ENCODE measurements at places on chromosomes 12 and 14.

GRCh38 chr12:30694412-30695198 is 1.1 kb downstream of the IPO8 start:
- peak; percentile 25 for DNase-seq

- peak; percentile 70 for DNase-seq
These were observed 2.5 kb downstream of the USP44 start for GRCh38 chr12:95548539-95549391.

- no peak for DNase-seq
These were observed 42.4 kb downstream of the MDM2 start for GRCh38 chr12:68850390-68850789.

- no peak for DNase-seq
These were observed 24.2 kb upstream of the MMP17 start for GRCh38 chr12:131803961-131804521.

GRCh38 chr14:103022002-103022684 is 35.2 kb downstream of the CDC42BPB start:
- DNase-seq = no peak

- DNase-seq = no peak
These were observed 6.1 kb downstream of the ASB8 start for GRCh38 chr12:48151103-48151771.

DNA sequence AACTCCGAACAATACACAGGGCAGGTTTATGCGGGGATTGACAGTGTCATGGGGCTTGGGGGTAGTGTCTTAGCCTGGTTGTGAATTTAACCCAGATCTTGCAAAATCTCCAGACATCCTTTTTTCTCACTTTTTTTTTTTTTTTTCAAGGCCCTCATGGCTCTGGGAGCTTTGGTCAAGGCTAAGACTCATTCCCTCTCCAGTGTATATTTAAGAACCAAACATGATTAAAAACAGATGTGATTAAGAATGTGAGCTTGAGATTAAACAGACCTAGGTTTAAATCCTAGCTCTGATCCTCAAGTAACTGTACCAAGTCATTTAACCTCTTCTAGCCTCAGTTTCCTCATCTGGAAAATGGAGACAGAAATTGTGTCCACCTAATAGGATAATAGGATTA is 151.7 kb upstream of the FUT8 start:
- DNase-seq = no peak

- DNase-seq = peak; percentile 50
These were observed 304.8 kb upstream of the OR4E1 start for GRCh38 chr14:21978184-21978998.

DNA sequence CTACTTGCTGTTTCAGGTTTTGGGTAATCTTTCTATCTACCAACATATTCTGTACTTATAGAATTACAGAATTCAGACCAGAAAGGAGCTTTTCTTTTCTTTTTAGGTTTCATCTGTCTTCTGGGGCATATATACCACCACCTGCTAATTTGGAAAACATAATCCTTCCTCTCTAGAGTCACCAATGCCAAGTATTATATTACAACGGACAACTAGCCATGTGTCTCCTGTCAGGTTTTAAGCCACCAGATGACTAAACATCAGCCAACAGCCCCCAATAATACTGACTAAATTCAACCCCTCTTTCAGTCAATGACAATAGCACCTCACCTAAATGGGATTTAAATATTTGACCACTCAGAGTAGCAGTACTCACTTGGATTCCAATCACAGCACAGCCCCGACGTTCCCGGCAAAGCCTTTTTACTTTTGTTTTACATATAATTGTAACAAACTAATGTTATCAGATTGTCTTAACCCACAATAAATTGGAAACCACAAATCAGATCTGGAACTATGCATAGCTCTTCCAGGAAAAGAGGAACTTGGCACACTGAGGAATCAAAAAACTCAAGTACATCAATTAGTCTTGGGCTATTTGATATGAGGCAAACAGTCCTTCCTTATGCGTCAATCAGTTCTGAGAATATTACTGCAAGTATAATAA is 13.5 kb downstream of the SLC11A2 start:
- no peak for DNase-seq

GRCh38 chr12:114444422-114445279 is 38.7 kb upstream of the TBX5 start:
- DNase-seq = no peak

DNA sequence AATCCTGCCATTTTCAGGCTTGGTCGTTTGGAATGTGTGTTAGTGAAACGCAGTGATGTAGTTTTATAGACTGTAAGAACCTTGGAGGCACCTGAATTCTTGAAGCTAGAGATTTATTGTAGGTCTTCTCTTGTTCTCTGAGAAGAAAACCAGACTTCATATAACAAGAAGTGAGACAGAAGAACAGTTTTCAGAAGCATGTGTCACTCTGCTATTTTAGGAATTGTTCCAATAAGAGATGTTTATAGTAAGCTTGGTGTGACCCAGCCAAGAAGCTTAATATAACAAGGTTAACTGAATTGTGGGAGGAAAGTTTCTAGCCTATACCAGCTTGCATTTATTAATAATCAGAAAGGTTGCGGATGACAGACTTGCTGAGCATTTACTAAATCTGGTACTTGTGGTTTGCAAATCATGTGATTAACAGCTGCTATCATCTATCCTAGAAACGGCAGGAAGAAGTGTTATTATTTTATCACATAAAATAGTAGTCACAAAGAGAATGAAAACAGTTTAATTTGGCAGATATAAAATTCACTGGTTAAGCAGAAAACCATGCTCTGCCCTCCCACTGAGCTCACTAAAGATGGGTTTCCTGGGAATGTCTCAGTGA is 49.2 kb upstream of the BCAT1 start:
- DNase-seq = no peak

DNA sequence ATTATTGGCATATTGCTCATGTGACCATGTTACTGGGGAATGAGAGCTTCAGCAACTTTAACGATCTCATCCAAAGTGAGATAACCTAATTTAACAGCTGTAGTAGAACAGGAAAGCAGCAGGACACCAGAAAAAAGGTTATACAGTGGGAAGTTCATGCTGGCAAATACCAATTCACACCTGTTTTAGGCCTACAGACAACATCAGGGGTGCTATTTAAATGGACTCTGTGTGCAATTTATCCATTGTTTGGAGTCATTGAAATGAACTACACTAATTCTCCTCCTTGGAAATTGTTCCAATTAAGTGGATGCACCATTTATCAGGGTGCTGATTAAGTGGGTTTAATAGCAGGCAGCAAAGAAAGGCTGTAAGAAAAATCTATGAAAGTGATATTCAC is 424.4 kb upstream of the LMO3 start:
- no peak for DNase-seq

- DNase-seq = no peak
These were observed 5.4 kb upstream of the CAMKK2 start for GRCh38 chr12:121301876-121302275.

- DNase-seq = no peak
These were observed 25.9 kb upstream of the HIGD1C start for GRCh38 chr12:50926415-50926814.

GRCh38 chr14:54691525-54692283 is 124.8 kb downstream of the SAMD4A start:
- peak; percentile 71 for DNase-seq

- no peak for DNase-seq
These were observed 237.4 kb downstream of the CHST11 start for GRCh38 chr12:104694161-104694560.

- no peak for DNase-seq
These were observed 112.8 kb downstream of the DUSP6 start for GRCh38 chr12:89239534-89239933.

DNA sequence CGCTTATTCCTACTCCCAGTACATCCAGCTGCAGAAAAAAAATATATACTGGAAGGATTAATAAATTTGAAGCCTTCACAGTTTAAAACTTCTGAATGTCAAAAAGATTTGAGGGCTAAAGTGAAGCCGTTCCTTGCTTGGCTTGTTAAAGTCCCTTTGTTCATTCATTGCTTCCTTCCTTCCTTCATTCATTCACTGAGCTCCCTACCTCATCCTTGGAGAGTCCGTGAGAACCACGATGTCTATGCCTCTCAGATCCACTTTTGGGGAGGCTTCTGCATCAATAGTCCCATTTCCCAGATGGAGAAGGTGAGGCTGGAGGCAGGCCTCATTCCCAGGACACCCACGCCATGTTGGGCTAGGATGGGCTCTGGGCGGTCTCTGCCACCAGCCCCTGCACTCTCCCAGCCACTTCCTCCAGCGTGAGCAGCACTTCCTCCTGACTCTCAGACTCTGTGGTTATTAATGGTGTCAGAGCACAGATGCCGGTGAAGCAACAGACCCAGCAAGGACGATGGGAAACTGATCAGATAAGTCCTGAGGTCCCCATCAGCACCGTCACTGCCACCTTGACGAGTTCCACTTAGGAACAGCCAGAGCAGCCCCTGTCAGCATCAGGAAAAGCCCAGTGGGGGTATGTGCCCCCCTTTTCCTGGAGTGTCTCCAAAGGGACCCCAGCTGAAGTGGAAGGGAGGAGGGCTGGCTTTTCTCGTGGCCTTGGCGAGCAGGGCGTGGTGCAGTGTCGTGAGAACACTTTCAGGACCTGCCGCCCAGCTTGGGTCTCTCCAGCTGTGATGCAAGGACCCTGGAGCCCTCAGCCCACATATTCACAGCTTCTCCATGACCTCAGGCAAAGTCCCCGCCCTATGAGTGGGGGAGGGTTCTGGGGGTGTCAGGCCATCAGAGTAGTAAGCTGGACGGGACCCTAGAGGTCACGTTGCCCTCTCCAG is 21.2 kb downstream of the ASB2 start:
- DNase-seq = peak; percentile 56

DNA sequence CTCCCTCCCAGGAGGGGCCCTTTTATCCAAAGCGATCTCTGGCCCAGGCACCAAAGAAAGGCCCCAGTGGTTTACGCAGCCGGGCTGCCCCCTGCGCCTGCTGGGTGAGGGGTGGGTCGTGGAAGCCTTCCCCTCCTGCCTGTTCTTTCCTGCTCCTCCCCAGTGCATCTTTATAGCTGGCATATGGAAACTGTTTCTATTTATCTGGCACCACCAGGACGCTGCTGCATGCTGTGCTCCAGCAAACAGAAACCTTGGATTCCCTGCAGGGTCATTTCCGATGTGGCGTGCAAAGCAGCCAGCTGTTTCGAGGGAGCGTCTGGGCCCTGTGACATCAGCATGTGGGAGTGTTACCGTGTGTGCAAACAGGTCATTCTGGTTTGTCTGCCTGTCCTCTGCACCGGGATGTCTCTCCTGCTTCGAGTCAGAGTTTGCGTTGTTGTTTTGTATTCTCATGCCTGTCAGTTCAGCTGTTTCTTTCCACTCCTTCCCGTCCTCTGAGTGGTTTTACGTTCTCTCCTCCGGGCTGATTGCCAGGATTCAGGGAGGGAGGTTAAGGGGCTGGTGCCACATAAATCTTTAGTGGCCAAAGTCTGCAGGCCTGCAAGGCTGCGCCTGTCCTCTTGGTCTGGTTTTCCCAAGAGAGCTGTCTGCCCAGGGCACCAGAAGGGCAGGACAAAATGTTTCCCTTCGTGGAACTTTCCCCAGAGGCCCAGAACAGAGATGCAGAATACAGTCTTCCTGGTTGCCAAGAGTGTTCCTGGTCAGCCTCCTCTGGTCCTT is 24.6 kb downstream of the TPCN1 start:
- DNase-seq = no peak

GRCh38 chr12:109393437-109394345 is 46.0 kb downstream of the MYO1H start:
- peak; percentile 43 for DNase-seq

DNA sequence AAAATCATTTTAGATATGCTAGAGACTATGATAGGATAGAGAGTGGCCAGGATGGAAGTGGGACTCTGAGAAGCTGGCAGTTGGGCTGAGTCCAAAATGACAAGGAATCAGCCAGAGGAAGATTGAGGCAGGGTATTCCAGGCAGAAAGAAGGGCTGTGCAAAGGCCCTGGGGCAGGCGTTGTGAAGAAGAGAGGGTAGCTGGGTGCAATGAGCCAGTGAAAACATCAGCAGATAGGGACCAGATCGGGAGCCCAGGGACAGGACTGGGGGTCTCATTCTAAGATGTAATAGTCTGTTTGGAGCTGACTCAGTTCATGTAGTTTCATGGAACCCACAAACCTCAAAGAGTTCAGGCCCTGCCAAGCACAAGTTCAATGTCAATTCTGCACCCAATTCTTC is 126.6 kb downstream of the KSR2 start:
- DNase-seq = no peak

- no peak for DNase-seq
These were observed 16.8 kb downstream of the GNS start for GRCh38 chr12:64742416-64742815.

DNA sequence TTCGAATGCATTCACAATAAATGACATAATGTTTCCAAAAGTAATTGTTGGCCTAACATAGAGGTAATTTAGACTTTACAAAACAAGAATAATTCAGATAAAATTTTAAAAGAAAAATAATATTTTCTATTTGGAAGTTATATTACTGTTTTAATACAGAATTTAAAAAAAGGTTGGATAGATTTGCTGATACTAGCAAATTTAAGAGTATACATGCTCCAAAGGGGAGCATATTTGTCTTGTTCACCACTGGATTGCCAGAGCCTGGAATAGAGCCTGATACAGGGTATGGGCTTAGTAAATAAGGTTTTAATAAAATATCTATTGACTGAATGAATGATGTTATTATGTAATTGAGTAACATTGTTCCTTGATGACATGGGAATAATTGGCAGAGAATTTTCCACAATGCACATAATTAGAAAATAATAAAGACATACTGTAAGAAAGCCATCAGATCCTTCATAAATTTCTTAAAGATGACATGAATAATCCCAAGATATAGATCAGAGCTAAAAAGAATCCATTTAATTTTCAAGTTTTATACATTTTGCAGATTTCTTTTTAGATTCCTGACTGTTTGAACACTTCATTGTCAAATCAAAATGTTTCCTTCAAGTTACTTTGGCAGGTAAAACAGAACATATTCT is 305.3 kb downstream of the SLC6A15 start:
- DNase-seq = no peak

DNA sequence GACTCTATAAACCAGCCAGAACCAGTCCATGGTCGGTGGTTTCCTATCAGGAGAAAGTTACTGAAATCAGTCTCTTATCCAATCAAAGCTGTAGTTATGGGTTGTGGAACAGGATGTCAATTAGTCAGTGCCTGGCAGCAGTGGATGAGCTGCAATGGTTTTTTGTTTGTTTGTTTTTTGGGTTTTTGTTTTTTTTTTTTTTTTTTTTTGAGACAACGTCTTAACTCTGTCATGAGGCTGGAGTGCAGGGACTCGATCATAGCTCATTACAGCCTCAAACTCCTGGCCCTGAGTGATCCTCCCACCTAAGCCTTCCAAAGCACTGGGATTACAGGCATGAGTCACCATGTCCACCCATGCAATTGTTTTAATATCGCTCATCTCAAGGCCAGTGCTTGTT is 113.3 kb upstream of the CAND1 start:
- DNase-seq = no peak

DNA sequence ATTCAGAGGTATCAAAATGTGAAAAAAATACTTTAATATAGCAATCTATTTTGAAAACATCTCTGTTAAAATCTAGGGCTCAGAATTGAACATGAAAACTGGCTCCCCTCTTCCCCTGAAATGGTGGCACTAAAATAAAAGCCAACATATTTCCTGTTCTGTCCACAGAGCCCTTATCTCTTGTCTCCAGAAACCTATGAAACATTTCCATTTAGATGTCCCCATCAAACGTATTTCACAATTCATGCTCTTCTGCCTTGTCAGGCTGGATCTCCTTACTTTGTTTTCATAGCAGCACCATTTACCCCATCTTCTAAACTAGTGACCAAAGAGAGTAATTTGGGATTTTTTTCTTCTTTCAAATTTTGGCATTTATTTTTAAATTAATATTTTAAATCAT is 42.4 kb downstream of the PDE3A start:
- no peak for DNase-seq

All from activated CD4-positive, alpha-beta T cell treated with anti-CD3 and anti-CD28 coated beads for 48 hours (primary cell).